ENCODE measurements at places on chromosomes 13 and 19. TPM values are rescaled to one million over a fixed set of nuclear protein-coding genes. Genes with fewer than 3 reads are reported as not detected.

- DNase-seq, result no peak
- no peaks in the 10 kb centered on the region for H3K27me3 ChIP-seq
- H3K4me1 ChIP-seq, result no peaks in the 10 kb centered on the region
Measured at GRCh38 chr13:33683376-33683775, 134.6 kb upstream of the RFC3 start.

DNA sequence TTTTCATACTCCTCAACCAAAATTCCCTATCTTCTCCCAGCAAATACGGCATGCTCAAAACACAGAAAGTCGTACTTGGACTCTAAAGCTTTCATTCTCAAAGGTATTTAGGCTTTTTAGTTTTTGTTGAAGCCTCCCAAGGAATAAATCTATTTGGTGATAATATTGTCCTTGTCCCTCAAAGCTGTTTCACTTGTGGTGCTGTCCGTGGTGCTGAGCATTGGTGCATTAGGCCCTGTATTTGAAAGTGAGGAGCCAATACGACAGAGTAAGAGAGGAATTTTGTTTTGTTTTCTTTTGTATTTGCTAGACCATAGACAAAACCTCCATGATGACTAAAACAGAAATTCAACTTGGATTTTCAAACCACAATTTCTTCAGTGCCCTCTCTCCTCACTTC, 3.2 kb upstream of the LGALS13 start:
- no peak overlapping the region for H3K4me3 ChIP-seq
- no peaks in the 10 kb centered on the region for H3K27me3 ChIP-seq
- H3K27ac ChIP-seq, result no peak overlapping the region
- H3K4me1 ChIP-seq, result no peaks in the 10 kb centered on the region

The DIAPH3 gene
- 0.32 TPM for total RNA-seq

The CYP4F2 gene
- 83.0 TPM for total RNA-seq

DNA sequence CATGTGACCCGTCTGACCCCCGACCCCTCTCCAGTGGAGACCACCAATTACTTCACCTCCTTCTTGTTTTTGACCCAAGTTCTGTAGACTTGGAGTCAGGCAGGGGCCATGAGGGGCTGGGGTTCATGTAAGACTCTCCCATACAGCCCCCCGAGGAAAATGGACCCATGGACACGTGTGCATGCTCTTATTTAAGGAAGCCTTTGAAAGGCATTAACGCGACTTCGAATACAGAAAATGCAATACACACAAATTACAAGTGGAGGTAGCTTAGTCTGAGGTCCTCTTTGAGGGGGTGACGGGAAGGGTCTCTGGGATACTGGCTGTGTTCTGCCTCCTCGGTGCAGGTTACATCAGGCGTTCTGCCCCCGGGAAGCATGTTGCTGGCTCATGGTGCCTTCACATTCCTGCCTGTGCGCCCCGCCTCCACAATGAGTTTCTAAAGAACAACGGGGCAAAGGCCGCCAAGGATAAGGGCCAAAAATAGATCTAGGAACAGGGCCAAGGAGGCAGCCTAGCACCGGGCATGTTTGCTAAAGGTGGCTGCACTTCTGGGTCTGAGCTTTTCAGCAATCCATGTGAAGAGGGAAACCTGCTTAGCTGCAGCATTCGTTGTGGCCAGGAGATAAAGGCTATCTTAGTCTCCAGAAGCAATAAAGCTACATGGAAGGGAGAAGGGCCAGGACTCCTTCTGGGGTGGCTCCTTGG, 54.5 kb downstream of the RAB20 start:
- peaks cover 15% of the 10 kb centered on the region for H3K4me1 ChIP-seq
- peak overlapping the region; percentile 58 for H3K27ac ChIP-seq

GRCh38 chr13:19759669-19760068, 23.1 kb downstream of the PSPC1 start:
- H3K27ac ChIP-seq, result peak overlapping the region; percentile 52
- H3K4me1 ChIP-seq, result peaks cover 2% of the 10 kb centered on the region
- DNase-seq, result no peak
- peaks cover 27% of the 10 kb centered on the region for H3K36me3 ChIP-seq

- no peak for DNase-seq
- peaks cover under 1% of the 10 kb centered on the region for H3K36me3 ChIP-seq
- H3K4me3 ChIP-seq, result no peak overlapping the region
- H3K27me3 ChIP-seq, result no peaks in the 10 kb centered on the region
Measured at GRCh38 chr13:46687810-46688209, 109.2 kb downstream of the ESD start.

GRCh38 chr19:18865106-18865972, 30.6 kb downstream of the CERS1 start:
- no peak for DNase-seq
- H3K36me3 ChIP-seq, result peaks cover 79% of the 10 kb centered on the region
- H3K27ac ChIP-seq, result no peak overlapping the region
- H3K27me3 ChIP-seq, result no peaks in the 10 kb centered on the region

- DNase-seq, result no peak
- H3K27me3 ChIP-seq, result no peaks in the 10 kb centered on the region
- peak overlapping the region; percentile 58 for H3K4me3 ChIP-seq
- peaks cover 75% of the 10 kb centered on the region for H3K4me1 ChIP-seq
- no peaks in the 10 kb centered on the region for H3K36me3 ChIP-seq
- peak overlapping the region; percentile 95 for H3K27ac ChIP-seq
Measured at GRCh38 chr19:12783291-12783848, 7.9 kb upstream of the JUNB start.

- H3K27ac ChIP-seq, result no peak overlapping the region
- no peaks in the 10 kb centered on the region for H3K27me3 ChIP-seq
- no peaks in the 10 kb centered on the region for H3K36me3 ChIP-seq
- no peak overlapping the region for H3K4me3 ChIP-seq
- H3K4me1 ChIP-seq, result no peaks in the 10 kb centered on the region
Measured at GRCh38 chr13:26821672-26822071, 61.1 kb upstream of the GPR12 start.

GRCh38 chr19:45663800-45664199, 4.2 kb upstream of the GIPR start:
- H3K4me3 ChIP-seq, result no peak overlapping the region
- DNase-seq, result no peak
- peaks cover 4% of the 10 kb centered on the region for H3K4me1 ChIP-seq
- no peaks in the 10 kb centered on the region for H3K36me3 ChIP-seq
- H3K27ac ChIP-seq, result no peak overlapping the region

DNA sequence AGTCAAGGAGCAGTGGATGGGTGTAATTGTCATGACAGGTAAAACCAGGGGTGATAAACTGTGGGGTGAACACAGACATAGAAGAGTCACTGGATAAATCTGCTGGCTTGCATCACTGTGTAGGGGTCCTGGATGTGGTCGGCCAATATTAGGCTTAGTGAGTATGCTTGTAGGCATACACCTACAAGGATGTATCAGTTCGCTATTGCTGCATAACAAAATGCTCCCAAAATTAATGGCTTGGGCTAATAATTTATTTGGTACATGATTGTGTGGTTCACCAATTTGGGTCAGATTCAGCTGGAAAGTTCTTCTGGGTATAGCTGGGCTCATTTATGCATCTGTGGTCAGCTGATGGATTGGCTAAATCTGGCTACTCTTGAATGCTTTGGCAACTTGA, 11.2 kb upstream of the EVI5L start:
- no peaks in the 10 kb centered on the region for H3K36me3 ChIP-seq
- H3K27ac ChIP-seq, result no peak overlapping the region
- DNase-seq, result no peak
- H3K4me3 ChIP-seq, result no peak overlapping the region
- H3K4me1 ChIP-seq, result no peaks in the 10 kb centered on the region
- no peaks in the 10 kb centered on the region for H3K27me3 ChIP-seq

The CARS2 gene
- 41.0 TPM for total RNA-seq

The ADGRE3 gene
- not detected for total RNA-seq

The CCDC8 gene
- total RNA-seq, result 10.0 TPM

The CDX2 gene
- total RNA-seq, result not detected

- DNase-seq, result no peak
- H3K27ac ChIP-seq, result no peak overlapping the region
- no peaks in the 10 kb centered on the region for H3K4me1 ChIP-seq
- no peaks in the 10 kb centered on the region for H3K27me3 ChIP-seq
- H3K4me3 ChIP-seq, result no peak overlapping the region
- H3K36me3 ChIP-seq, result peaks cover 8% of the 10 kb centered on the region
Measured at GRCh38 chr13:32409001-32409313, 19.0 kb downstream of the N4BP2L1 start.

The GJB2 gene
- total RNA-seq, result 0.21 TPM
